ENCODE measurements at places on chromosomes 7 and 10.

GRCh38 chr10:51082857-51083256 lies 8.6 kb downstream of the PRKG1 start:
- DNase-seq: no peak

DNA sequence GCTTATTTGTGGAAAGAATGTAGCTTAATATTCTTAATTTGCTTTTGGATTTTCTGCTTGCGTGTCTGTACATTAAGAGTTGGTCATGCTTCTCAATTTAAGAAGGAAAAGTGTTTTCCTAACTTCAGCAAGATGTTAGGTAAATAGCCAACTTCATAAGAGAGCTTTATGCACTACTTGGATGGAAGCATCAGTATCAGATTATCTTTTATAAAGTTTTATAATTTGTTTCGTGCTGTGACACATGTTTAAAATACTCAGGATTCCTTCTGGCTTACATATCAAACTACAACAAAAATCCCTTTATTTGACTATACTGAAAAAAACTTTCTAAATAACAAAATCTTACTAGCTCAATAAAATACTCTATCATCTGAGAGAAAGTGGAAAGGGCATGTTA lies 34.8 kb upstream of the AGR2 start:
- no peak for DNase-seq

DNA sequence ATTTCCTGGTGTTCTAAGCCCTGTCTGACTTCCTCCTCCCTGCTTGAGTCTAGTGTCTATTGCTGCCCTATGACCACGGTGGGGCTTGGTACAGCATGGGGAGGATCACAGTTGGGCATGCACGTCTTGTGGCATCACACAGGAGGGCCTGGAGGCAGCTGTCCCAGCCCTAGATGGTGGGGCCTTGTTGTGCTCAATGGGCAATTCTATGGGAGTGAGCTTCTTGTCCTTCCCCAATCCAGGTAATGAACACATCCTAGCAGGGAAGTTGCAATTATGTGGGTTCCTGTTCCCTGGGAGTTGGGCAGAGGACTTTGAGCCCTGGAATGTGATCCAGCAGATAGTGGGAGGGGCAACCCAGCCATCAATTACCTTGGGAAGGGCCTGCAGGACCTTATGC lies 10.8 kb upstream of the FAM3C start:
- no peak for DNase-seq

GRCh38 chr7:47513741-47514241 lies 68.1 kb downstream of the TNS3 start:
- no peak for DNase-seq

DNA sequence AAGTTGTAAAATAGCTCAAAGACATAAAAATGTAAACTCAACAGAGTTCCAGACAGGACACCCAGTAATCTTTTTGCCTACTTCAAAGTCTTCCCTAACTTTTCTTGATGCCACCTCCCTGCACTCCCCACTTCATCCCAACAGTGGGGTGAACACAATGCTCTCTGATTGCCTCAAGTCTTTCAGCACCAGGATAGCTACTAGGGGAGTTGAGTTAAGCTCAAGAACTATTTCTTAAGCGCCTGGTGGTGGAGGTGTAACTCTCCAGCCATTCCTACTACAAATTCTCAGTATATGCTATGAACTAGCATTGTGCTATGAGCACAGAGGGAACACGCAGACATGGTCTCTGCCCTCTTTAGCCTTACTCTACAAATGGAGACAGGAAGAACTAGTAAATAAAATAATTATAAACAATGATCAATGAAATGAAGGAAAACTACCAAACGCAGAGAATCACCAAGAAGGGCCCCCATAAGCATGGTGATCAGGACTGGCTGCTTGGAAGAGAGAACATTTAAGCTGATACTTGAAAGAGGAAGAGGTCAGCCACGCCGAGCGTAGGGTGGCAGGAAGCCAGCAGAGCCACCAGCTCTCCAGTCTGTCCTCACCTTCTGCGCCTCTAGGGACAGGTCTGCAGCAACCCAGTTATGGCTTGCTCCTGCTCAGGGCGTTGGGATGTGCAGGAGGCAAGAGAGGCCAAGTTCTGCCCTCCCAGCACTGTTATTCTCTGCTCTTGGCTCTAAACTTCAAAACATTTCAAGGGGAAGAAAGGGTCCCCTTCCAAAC lies 16.7 kb upstream of the FRA10AC1 start:
- no peak for DNase-seq

GRCh38 chr7:104795086-104795485 lies 218.9 kb upstream of the KMT2E start:
- DNase-seq: no peak

- DNase-seq: no peak
These were observed 142.3 kb upstream of the BET1 start for GRCh38 chr7:94146408-94146807.

GRCh38 chr10:29470355-29470705 lies 164.4 kb downstream of the SVIL start:
- DNase-seq: no peak

DNA sequence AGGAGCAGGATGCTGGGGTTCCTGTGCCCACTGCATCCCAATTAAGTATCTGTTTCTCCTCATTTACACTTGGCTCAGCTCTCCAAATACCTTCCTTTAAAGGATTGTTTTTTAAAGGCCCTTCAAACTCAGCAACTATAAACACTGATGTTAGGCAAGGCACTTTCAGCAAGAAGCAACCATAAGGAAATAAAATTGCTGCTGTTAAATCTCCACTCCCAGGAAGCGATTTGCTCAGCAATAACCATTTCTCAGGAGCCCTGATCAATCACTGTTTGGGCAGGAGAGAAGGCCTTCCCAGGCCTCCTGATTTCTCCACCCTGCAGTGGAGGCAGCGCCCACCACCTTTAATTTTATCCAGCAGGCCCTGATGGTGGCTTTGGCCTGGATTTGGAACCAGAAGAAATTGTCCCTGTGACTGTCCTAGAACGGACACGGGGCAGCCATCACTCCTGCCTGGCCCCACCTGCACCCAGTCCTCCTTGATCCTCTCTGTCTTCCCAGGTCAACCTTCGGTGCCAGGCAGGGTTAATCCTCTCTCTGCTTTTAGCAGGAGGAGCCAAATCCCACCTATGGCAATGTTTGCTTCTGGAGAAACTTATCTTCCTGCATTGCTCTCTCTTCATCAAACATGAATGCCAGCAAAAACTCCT lies 199.8 kb downstream of the PLXNA4 start:
- no peak for DNase-seq

DNA sequence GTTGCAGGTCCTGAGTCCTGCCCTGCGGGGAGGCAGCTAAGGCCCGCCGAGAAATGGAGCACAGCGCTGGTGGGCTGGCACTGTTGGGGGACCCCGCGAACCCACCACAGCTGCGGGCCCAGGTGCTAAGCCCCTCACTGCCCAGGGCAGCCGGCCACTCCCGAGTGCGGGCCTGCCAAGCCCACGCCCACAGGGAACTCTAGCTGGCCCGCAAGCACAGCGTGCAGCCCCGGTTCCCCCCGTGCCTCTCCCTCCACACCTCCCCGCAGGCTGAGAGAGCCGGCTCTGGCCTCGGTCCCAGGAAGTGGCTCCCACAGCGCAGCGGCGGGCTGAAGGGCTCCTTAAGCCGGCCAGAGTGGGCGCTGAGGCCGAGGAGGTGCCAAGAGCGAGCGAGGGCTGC lies 3.5 kb upstream of the NSMCE4A start:
- no peak for DNase-seq

DNA sequence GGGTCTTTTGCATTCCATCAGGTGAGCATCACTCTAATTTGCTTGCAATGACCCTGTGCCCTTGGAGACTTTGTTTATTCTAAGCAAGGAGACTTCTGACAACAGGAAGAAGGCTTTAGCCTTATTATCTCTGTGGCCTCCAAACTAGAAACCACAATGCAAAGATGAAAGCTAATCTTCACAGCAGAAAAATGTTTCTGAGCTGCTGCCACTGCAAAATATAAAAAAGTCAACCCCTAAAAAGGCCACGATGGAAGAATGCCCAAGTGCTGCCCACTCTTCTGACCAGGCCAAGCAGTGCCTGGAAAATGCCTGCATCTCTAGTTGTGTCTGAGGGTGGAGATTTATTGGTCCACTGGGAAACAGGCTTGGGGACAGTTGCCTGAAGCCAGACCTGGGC lies 299.9 kb downstream of the C7orf25 start:
- no peak for DNase-seq

DNA sequence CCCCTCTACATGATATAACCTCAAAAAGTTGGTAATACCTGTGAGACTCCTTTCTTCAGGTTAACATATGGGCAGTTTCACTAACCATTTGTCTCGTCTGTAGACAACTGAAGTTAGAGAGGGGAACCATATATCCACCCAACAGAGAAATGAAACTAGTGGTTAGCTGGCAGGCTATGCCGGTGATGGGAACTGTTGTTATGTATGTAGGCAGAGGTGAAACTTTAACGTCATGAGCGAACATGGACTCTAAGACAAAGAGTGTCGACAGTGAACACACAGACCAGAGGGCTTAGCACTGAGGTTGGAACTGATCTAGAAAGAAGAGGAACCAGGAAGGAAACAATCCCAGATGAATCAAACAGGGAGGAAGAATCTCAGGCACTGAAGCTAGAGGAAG lies 112.4 kb downstream of the ELMO1 start:
- no peak for DNase-seq

DNA sequence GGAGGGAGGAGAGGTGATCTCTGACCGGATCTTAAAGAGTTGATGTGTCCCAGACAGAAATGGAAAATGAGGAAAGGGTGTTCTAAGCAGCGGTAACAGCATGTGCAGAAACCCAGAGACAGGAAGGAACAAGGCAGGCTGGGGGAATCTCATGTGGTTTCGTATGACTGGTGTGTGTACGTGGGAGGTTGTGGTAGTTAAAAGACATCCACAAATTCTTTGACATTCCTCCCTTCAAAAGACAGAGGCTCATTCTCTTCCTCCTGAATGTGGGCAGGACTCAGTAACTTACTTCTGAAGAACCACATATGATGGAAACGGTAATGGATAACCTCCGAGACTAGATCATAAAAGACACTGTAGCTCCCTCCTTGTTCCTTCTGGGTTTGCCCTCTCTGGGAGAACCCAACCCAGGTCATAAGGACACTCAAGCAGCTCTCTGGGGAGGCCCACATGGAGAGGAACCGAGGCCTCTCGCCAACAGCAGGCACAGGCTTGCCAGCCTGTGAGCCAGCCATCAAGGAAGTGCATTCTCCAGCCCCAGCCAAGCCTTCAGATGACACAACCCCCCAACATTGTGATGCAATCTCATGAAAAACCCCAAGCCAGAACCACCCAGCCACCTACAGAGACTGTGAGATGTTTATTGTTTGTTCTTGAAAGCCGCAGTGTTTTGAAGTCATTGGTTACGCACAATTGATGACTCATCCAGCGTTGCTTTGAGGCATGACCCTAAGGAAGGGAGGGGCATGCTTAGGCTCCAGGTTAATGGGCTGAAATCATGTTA lies 116.0 kb downstream of the SLIT1 start:
- no peak for DNase-seq

DNA sequence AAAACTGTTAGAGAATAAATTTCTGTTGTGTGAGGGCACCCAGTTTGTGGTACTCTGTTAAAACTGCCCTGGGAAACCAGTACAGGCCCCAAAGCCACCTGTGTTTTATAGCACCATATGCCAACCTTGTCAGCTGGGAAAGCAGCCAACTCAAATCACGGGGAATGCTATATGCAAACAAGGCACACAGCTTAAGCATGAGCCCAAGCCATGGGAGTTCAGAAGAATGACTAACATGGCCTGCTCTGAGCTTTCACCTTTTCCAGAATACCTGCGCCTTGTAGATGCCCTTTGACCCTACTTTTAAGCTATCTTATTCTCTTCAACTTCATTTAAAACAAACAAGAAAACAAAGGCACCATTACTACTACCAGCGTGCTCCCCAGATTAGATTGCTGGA lies 5.5 kb upstream of the SLC25A13 start:
- DNase-seq: no peak

GRCh38 chr7:41006306-41006995 lies 696.4 kb downstream of the INHBA start:
- DNase-seq: no peak

GRCh38 chr10:97883092-97883485 lies 33.4 kb downstream of the GOLGA7B start:
- no peak for DNase-seq

DNA sequence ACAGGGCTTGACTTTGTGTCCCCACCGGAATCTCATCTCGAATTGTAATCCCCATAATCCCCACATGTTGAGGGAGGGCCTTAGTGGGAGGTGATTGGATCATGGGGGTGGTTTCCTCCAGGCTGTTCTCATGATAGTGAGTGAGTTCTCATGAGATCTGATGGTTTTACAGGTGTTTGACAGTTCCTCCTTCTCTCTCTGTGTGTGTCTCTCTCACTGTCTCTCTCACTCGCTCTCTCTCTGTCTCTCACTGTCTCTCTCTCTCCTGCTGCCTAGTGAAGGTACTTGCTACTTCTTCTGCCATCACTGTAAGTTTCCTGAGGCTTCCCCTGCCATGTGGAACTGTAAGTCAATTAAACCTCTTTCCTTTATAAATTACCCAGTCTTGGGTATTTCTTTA lies 289.8 kb upstream of the HABP2 start:
- no peak for DNase-seq

- DNase-seq: no peak
These were observed 316.7 kb downstream of the TCERG1L start for GRCh38 chr10:130994845-130995244.

DNA sequence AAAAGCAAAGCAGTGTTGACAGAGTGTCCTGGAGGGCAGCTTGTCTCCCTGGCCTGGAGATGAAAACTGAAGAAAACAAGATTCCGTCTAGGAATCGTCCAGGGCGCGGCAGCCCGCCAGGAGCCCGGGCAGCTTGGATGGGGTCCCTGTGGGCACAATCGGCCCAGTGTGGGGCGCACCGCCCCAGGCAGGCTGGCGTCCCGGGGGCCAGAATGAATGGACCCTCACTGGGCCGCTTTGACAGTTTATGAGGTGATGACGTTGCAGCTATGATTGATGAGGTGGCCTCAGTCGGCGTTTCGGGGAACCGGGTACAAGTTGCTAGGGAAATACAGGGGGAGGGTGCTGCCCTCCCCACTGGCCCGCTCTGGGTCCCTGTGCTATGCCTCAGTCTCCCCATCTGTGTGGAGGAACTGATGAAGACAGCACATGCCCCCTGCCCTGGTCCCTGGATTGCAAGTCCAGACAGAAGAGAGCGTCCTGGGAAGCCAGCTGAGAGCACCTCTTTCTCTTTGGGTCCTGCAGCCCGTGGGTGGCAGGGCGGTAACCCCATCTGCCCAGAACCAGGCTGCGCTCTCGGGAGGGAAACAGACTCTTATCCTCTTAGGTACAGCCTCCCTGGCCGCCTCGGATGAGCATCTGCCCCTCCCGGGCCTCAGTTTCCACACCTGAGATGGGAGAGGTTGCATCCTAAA lies 131.3 kb downstream of the LHPP start:
- DNase-seq: no peak
